ENCODE measurements at places on chromosomes 7 and 10.
A peak's percentile ranks its signal among the peaks of the same experiment; 100 is the strongest.

GRCh38 chr10:47388879-47389278 lies 4.8 kb upstream of the ZNF488 start:
- DNase-seq, result no peak

DNA sequence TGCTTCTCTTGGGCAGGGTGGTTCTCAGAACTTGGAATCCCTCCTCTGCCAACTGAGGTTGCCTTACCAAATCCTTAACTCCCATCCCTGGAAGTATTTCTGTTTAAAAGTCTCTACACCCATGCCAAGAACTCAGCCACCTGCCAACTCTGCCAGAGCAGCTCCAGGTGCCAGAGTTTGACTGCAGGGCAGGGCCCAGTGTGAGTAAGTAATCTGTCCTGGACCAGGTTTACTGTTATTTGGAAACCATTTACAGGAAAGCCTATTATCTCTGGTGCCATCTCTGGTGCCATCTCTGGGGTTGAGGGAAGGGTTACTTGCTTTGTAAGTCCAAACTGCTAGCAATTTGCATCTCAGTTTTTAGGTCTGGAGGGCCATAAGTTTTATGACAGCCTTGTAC lies 2.5 kb downstream of the TSPAN15 start:
- DNase-seq, result no peak

DNA sequence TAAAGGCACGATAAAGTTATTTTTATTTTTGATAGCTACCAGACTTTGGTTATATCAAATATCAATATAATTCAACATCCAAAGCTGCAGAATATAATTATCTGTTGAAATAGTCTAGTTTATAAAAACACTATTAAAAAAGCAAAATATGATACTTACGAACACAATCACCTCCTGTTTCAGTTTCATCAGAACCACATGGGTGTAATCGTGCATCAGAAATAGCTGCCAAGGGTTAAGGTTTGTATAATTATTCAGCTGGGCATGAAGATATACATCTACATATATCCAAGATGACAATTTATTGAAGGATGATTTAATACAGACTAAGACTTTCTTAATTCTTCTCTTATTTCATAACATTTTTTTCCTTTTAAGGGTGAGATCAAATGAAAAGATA lies 20.3 kb downstream of the VWDE start:
- no peak for DNase-seq

GRCh38 chr10:125479059-125479458 lies 203.9 kb downstream of the TEX36 start:
- DNase-seq, result no peak

- no peak for DNase-seq
Observed at GRCh38 chr10:126638542-126638941, 32.0 kb downstream of the C10orf90 start.

DNA sequence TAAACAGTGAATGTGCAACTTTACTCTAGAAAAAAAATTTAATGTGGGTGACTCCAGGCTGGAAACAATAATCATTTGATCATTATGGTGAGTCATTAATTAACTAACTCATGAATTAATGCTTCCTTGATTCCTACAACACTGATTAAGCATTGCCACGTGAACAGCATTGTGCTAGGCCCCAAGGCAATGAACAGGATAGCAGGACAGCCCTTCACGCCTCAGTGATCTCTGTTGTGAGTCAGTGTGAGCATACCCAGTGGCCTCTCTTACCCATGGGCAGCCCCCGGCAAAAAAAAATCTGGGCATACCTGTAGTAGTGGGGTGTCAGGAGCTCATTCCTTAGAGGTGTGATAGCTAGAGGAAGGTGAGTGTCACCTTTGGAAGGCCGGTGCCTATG lies 76.0 kb downstream of the DENND2A start:
- DNase-seq, result no peak

DNA sequence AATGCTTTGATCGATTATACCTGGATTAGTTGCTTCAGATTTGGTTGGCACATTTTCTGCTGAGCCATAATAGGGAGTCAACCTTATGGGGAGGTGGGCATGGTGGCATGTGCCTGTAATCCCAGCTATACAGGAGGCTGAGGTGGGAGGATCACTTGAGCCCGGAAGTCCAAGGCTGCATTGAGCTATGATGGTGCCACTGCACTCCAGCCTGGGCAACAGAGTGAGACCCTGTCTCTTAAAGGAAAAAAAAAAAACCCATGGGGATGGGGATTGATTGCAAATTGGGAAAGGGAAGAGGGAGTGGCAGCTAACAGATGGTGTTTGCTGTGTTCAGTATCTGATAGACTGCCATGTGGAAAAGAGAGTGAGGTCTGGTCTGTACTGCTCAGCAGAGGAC lies 11.1 kb downstream of the STK17A start:
- no peak for DNase-seq

- DNase-seq, result peak; percentile 70
Observed at GRCh38 chr10:61900829-61901792, at the start of gene ARID5B. ARID5B (plus strand) TSS chr10:61901699; CDS start chr10:61901710, 11 bp downstream.

- DNase-seq, result no peak
Observed at GRCh38 chr10:129467359-129468064, 471 bp downstream of the MGMT start.

DNA sequence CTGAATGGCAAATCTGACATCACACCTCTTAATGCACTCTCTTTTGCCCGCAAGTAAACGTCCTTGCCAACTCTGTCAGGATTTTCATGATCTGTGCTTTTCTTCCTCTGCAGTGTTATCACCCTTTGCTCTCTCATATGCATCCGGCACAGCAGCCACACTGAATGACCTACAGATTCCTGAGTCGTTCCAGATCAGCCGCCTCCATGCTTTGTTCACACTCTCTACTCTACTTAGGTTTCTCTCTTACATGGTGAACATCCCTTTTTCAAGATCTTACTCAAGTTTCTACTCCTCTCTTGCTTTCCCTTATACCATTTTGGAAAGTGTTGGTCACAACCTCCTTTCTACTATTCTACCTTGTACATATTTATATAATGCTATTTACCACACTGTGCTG lies 127.7 kb upstream of the AOAH start:
- no peak for DNase-seq

- no peak for DNase-seq
Observed at GRCh38 chr7:28409716-28410627, 2.3 kb upstream of the CREB5 start.

- DNase-seq, result no peak
Observed at GRCh38 chr10:12872577-12872976, 128.9 kb downstream of the CCDC3 start.

DNA sequence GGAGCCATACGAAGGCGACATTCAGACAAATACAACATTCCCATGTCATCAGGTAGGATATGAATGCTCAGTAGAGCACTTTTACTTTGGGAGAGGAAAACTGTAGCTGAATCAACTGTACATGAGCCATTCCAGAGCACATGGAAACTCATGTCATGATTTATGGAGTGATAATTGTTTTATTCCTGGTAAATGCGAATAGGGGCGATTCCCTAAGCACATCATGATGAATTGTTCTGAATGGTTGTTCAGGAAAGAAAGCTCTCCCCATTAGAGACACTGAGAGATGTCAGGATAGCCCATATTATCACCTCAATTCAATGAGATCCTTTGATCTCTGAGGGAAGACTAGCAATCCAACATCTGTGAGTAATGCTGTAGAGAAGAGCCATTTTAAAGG lies 243.6 kb downstream of the FOXP2 start:
- DNase-seq, result no peak

- DNase-seq, result no peak
Observed at GRCh38 chr7:141729020-141729419, 9.1 kb upstream of the SSBP1 start.

DNA sequence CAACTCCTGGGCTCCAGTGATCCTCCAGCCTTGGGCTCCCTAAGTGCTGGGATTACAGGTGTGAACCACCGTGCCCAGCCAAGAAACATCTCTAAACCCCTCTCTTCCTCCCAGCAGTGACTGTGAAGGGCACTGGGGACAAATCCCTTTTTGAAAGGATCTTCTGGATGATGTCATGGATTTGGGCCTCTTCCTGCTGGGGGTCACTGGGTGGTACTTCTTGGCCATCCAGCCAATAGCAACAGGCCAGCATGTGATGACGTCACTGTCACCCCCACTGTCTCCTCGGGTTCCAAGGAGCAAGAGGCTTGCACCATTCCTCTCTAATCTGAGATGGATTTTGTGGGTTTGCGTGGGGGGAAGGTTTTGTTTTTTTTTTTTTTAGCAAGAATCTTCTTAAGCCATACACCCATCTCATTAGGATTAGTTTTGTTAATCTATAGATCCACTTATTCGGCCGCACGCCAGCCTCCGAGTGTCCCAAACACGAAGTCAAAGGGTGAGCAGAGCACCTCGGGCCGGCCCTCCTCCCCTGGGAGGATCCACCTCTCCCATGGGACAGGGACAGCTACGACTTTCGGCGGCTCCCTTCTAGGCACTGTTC lies 29.4 kb upstream of the TNRC18 start:
- DNase-seq, result peak; percentile 37

GRCh38 chr7:124552217-124552616 lies 213.4 kb downstream of the GPR37 start:
- no peak for DNase-seq

DNA sequence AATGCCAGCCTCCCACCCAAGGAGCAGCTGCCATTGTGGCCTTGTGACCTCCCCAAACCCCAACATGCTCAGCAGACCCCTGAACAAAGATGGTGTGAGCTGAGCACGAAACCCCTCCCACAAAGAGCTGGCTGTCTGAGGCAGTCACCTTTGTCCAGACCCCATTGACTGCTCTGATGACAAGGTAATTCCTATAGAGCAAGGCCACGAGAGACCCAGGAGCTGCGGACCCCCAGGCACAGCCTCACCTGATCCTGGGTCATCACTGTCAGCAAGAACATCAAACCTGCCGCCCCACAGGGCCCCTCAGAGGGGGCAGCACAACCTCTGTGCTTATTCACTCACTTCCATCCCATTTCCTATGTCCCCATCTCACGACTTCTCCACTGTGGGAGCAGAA lies 102.6 kb downstream of the CPXM2 start:
- no peak for DNase-seq

DNA sequence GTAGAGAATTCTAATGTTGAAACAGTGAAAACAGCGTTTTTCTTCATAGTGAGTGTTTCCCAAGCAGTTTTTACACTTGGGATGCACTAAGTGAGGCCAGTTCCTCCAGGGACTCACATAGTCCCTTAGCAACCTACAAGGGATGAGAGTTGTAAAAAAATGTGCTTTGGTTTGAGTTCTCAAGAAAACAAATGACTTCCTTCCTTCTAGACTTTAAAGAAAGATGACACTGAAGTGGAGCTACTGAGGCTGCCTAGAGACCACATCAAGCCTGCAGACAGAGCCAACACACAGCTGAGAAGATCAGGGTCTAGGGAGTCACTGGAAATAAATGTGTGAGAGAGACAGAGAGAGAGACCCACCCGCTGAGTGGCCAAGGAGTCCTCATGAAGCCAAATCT lies 264.4 kb downstream of the TNS3 start:
- DNase-seq, result no peak

DNA sequence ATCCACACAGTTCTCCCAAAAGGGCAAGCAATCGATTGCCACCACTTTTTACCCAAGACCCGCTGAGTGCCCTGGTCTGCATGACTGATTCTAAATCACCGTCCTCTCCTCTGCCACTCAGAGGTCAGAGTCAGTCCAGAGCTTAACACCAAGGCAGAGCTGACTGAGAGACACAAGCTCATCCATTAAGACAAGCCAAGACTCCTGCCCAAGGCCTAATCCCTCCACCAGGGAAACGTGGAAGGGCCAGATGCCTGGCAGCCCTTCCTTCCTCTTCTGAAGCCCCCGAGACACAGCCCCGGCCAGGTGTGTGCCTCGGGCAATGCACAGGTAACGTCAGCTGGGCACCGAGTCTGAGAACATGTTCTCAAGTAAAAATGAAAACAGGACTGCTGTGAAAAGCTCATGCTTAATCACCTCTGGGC lies 51.7 kb downstream of the DIP2C start:
- no peak for DNase-seq

GRCh38 chr10:79187121-79187940 lies 118.6 kb downstream of the ZMIZ1 start:
- DNase-seq, result no peak

DNA sequence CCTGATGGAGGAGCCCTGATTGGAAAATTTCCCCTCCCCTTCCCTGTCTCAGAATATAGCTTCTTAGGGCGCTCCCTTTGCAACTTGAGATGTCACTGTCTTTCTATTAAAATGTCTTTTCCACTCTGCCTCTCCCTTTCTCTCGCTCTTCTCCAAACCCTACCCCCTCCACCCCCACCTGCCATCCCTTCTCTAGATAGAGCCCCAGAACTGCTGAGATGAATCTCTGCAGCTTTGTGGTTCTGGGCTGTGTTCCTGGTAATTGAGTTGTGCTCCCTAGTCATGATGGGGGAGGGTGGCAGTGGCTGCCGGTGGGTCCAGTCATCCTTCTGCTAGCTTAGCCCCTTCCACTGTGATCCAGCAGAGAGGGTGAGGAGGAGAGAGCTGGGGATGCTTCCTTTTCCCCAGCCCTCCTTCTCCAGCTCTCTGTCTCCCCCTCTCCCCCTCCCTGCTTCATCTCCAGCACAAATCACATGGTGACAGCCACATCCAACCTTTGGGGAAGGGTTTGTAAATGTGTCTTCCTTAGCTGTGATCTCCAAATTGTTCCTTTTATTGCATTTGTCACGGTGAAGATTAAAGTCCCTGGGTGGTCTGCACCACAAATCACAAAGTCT lies 50.8 kb upstream of the BTRC start:
- no peak for DNase-seq

DNA sequence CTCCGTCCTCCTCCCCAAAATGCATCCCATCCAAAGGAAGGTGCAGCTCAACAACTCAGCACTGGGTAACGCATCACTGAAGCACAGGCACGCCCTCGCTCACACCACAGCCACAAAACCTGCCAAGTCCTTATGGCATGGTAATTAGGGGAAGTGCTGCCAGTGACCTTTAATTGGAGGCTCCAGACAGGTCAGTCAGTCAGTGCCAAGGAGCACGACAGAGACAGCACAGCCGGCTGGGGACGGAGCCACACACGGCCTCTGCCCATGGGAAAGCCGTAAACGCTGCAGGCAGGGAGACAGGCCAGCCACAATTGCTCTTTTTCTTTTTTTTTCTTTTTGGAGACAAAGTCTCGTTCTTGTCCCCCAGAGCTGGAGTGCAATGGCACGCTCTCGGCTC lies 146.5 kb downstream of the MAD1L1 start:
- DNase-seq, result no peak

DNA sequence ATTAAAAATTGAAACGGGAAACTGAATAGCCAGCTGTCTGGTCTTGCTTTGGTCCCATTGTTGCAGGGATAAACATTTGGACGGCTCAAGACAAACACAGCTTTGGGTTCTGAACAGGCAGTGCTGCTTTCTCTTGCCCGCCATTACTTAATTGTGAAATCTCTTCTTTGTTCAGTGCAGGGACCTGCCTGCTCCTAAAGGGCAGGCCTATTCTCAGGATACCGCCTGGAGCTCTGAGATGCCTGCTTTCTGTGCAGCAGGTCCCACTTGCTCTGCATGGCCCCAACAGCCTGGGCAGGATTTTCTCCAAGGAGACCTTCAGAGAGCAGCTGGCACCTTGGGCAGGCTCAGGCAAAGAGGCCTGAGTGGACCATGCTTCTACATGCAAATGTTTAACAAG lies 237.6 kb downstream of the KCNMA1 start:
- no peak for DNase-seq
